Nasal cavity respiratory epithelium epithelial cell of viscerocranial mucosa (primary cell): ENCODE measurements at places on chromosomes 4 and X. TPM values are rescaled to one million over a fixed set of nuclear protein-coding genes. Genes with fewer than 3 reads are reported as not detected.

The TREX2 gene
- total RNA-seq = 0.64 and 3.8 TPM in 2 replicates

The CYBB gene
- total RNA-seq = under 0.01 TPM in 1 of 2 replicates, not detected in the other

The SLC9A7 gene
- 22.3 and 24.3 TPM in 2 replicates for total RNA-seq

The PAGE2 gene
- not detected in 2 replicates for total RNA-seq

The CLIC2 gene
- under 0.01 and 0.14 TPM in 2 replicates for total RNA-seq

The LONRF3 gene
- total RNA-seq = 0.34 and 1.7 TPM in 2 replicates

The PDE5A gene
- 6.5 and 9.5 TPM in 2 replicates for total RNA-seq

The NKX6-1 gene
- not detected in 2 replicates for total RNA-seq

The TAF7L gene
- total RNA-seq = under 0.01 and 0.14 TPM in 2 replicates

The CRLF2 gene
- total RNA-seq = not detected in 2 replicates

The FANCB gene
- 2.1 and 2.2 TPM in 2 replicates for total RNA-seq

The ZNF630 gene
- 1.4 and 3.6 TPM in 2 replicates for total RNA-seq

The OTC gene
- total RNA-seq = not detected in 2 replicates

The FAM184B gene
- total RNA-seq = under 0.01 TPM in 1 of 2 replicates, not detected in the other

The CDS1 gene
- 29.7 and 35.7 TPM in 2 replicates for total RNA-seq

The MAGEA1 gene
- not detected in 2 replicates for total RNA-seq

The TMEM35A gene
- 0.14 TPM in 1 of 2 replicates, not detected in the other for total RNA-seq

The SSX2 gene
- total RNA-seq = not detected in 2 replicates

The CT45A5 gene
- total RNA-seq = not detected in 2 replicates

The ANOS1 gene
- total RNA-seq = 0.34 and 4.0 TPM in 2 replicates

The ARL9 gene
- total RNA-seq = under 0.01 and 0.28 TPM in 2 replicates

The IDH3G gene
- 22.9 and 38.8 TPM in 2 replicates for total RNA-seq

The SORCS2 gene
- under 0.01 and 0.93 TPM in 2 replicates for total RNA-seq

The CFAP47 gene
- total RNA-seq = 0.07 TPM in 1 of 2 replicates, not detected in the other

The ARX gene
- total RNA-seq = not detected in 2 replicates

The PABPC1L2A gene
- total RNA-seq = not detected in 2 replicates

The RPA4 gene
- total RNA-seq = 0.34 and 1.4 TPM in 2 replicates

The EXOC1L gene
- total RNA-seq = not detected in 2 replicates

The NLGN3 gene
- under 0.01 and 0.14 TPM in 2 replicates for total RNA-seq

The PPARGC1A gene
- under 0.01 and 38.9 TPM in 2 replicates for total RNA-seq

The POU3F4 gene
- not detected in 2 replicates for total RNA-seq

The ERVMER34-1 gene
- total RNA-seq = 4.1 and 9.0 TPM in 2 replicates

The S100G gene
- not detected in 2 replicates for total RNA-seq

The PSAPL1 gene
- total RNA-seq = not detected in 2 replicates

The UGT2B17 gene
- under 0.01 TPM in 1 of 2 replicates, not detected in the other for total RNA-seq

The C1GALT1C1 gene
- 15.4 and 18.8 TPM in 2 replicates for total RNA-seq

The DCAF4L1 gene
- 0.34 and 0.36 TPM in 2 replicates for total RNA-seq

The ARHGAP6 gene
- total RNA-seq = 0.28 TPM in 1 of 2 replicates, not detected in the other

The GNRHR gene
- under 0.01 and 0.07 TPM in 2 replicates for total RNA-seq

The GAB3 gene
- under 0.01 TPM in 2 replicates for total RNA-seq

The MTMR8 gene
- total RNA-seq = 0.68 and 1.1 TPM in 2 replicates

The TMPRSS11B gene
- 0.34 and 0.43 TPM in 2 replicates for total RNA-seq

The XKRX gene
- 0.64 and 1.0 TPM in 2 replicates for total RNA-seq
